ENCODE measurements at places on chromosomes 2 and 18. TPM values are rescaled to one million over a fixed set of nuclear protein-coding genes. Genes with fewer than 3 reads are reported as not detected.

Gene RAX
- not detected for total RNA-seq

Gene TSPYL6
- total RNA-seq: not detected

Gene SLC9A4
- total RNA-seq: 0.10 TPM

Gene CHST9
- not detected for total RNA-seq

Gene PAIP2B
- 1.7 TPM for total RNA-seq

Gene SPP2
- not detected for total RNA-seq

Gene LIMS4
- 3.3 TPM for total RNA-seq

Gene POTEC
- not detected for total RNA-seq

Gene PREB
- 72.7 TPM for total RNA-seq

Gene ERBB4
- not detected for total RNA-seq

Measured in activated CD4-positive, alpha-beta memory T cell treated with anti-CD3 and anti-CD28 coated beads, Interleukin-2, amount 10 ng/mL, durations not matched to agents 7 days and 5 days (primary cell).